Activated B cell treated with CpG ODN at 0.5 μM for 24 hours (primary cell): ENCODE measurements at places on chromosomes 5 and 9. TPM values are rescaled to one million over a fixed set of nuclear protein-coding genes. Genes with fewer than 3 reads are reported as not detected.

FOXE1 gene
- total RNA-seq: not detected in 2 replicates

CLTA gene
- 104 and 115 TPM in 2 replicates for total RNA-seq

MOB3B gene
- 7.3 and 10.0 TPM in 2 replicates for total RNA-seq

PCDHGA9 gene
- total RNA-seq: 1.1 and 1.3 TPM in 2 replicates

LCN15 gene
- not detected in 2 replicates for total RNA-seq

SPATA31C1 gene
- total RNA-seq: not detected in 2 replicates

GPRIN1 gene
- 2.8 and 3.2 TPM in 2 replicates for total RNA-seq

TMOD1 gene
- total RNA-seq: 1.2 and 1.9 TPM in 2 replicates

NRARP gene
- 1.9 and 3.0 TPM in 2 replicates for total RNA-seq

ANKRD55 gene
- total RNA-seq: not detected in 2 replicates

DNA sequence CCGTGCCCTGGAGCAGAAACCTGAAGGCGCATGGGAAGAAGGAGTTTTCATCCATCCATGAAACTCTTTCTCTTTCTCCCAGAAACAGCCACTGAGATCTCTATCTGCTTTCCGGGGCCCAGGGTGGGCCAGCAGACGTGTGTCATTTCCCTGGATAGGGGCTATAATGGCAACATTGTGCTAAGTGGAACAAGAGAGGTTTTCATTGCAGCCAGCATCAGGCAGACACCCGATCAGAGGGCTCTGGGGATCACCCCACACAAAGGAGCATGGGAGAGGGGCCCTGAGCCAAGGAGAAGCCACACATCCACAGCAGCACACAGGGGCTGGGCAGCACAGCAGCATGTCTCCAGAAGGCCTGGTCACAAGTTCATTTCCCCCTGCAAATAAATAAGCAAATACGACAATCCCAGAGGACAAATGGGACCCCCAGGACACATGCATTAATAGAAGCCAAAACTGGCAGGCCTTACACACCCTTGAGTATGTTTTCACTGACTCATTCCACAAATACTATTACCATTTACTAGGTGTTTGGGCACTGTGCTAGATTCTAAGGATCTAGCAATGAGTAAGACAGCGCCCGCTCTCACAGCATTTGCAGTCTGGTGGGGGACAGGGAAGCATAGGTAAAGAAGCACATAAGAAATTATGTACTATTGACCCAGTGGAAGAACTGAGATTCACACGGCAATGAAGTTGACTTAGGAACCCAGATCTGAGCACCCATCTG lies 4.3 kb upstream of the AFAP1L1 start:
- peaks cover 10% of the 10 kb centered on the region for H3K36me3 ChIP-seq
- no peak overlapping the region for H3K4me3 ChIP-seq
- no peak for DNase-seq
- no peak overlapping the region for H3K27ac ChIP-seq
- H3K4me1 ChIP-seq: peaks cover 14% of the 10 kb centered on the region

DNA sequence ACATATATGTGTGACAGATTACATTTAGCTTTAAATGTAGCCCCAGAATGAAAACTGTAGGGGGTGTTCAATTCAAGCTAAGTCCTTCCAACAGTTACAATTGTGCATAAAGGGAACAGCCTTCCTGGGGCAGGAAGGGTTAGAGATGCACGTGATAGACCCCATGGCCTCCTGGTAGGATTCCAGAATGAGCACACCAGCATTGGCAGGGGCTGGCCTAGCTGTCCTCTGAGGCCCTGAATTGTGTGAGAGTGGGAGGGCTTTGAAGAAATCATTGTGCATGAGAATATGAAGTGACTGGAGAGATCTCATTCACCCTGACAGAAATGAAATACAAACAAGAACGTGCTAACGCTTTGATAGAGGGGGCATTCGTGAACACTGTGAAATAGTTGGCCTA lies 663.8 kb upstream of the KLF4 start:
- H3K27me3 ChIP-seq: no peaks in the 10 kb centered on the region
- H3K4me3 ChIP-seq: no peak overlapping the region
- no peaks in the 10 kb centered on the region for H3K36me3 ChIP-seq
- no peaks in the 10 kb centered on the region for H3K4me1 ChIP-seq
- no peak for DNase-seq
- H3K27ac ChIP-seq: no peak overlapping the region

DNA sequence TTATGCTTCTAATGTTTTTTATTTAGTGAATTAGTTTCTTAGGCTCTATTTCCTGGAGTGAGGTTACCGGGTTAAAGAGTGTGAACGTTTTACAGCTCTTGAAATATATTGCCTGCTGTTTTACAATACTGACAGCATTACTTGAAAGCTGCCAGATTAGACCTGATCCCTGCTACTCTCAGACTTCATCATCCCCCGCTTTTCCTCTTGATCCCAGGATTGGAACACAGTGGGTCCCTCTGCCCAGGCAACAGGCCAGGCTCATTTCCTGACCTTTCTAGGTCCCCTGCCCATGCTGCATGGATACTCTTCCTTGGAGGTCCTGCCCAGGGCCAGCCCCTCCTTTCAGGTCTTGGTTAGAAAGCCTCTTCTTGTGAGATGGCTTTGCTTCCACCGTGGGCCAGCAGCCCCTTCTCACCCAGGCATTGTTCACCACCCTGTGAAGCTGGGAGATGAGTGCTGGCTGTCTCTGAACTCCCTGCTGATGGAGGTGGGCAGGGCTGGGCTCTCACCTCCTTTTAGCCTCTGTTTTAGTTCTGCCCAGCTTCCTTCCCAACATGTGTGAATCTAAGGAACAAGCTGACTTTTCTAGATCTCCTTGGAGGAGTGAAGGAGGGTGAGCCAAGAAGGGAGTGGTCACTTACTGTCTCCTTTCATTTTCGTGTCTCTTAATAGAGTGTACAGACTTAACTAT lies 15.5 kb upstream of the FAM120AOS start:
- H3K36me3 ChIP-seq: peaks cover 24% of the 10 kb centered on the region
- no peak for DNase-seq
- H3K4me3 ChIP-seq: no peak overlapping the region
- H3K27ac ChIP-seq: no peak overlapping the region

- DNase-seq: no peak
- H3K27ac ChIP-seq: no peak overlapping the region
- no peaks in the 10 kb centered on the region for H3K36me3 ChIP-seq
- H3K27me3 ChIP-seq: no peaks in the 10 kb centered on the region
- H3K4me3 ChIP-seq: no peak overlapping the region
Observed at GRCh38 chr5:167998148-167998767, 293.2 kb upstream of the WWC1 start.

DNA sequence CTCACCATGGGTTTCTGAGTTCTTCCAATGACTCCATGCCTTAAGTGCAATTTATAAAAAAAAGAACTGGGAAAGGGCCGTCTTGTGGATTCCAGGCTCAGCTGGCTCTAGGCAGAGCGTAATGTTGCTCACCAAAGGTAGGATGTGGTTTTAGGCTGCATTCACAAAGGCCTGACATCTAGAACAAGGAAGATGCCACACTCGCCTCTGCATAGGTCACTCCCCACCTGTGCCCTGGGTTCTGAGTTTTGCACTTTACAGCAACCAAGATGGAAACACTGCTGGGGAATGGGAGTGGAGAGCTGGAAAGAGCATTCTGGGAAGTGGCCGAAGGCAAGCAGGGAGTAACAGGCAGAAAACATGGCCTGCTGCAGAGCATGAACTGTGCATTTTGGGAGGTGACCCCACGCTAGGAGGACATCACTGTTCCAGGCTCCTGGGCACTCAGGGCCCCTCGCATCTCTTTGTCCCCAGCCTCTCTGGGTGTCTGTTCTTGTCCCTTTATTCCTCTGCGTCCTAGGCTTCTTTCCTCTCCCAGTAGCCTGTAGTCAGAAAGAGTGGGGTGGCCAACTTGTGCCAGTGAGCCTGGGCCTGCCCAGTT lies 12.3 kb downstream of the FCN2 start:
- peaks cover 3% of the 10 kb centered on the region for H3K4me1 ChIP-seq
- no peaks in the 10 kb centered on the region for H3K36me3 ChIP-seq
- H3K4me3 ChIP-seq: no peak overlapping the region
- H3K27me3 ChIP-seq: peaks cover 8% of the 10 kb centered on the region
- DNase-seq: no peak

- H3K36me3 ChIP-seq: peaks cover 20% of the 10 kb centered on the region
- DNase-seq: no peak
- H3K4me3 ChIP-seq: peak overlapping the region; percentile 90
- H3K27me3 ChIP-seq: no peaks in the 10 kb centered on the region
Observed at GRCh38 chr9:104765138-104765537, 1.2 kb downstream of the NIPSNAP3B start.

DNA sequence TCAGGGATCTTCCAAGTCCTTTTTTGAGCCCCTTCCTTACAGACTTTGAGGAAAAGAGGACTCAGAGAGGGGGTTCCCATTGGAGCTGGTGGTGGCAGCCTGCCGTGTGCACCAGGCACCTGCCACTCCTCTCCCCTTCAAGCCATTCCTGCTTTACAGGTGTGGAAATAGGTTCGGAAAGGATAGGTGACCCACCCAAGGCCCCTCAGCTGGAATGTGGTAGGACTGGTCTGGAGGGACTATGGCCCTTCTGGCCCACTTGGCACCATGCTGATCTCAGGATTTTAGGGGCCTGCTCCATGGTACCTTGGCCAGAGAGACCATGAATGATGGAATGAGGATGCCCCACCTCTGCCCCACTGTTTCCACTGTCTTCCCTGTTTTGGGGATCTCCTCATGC lies 1.4 kb downstream of the GALNT12 start:
- peaks cover 11% of the 10 kb centered on the region for H3K27me3 ChIP-seq
- peak overlapping the region; percentile 86 for H3K4me3 ChIP-seq
- H3K4me1 ChIP-seq: peaks cover 18% of the 10 kb centered on the region
- DNase-seq: no peak
- H3K36me3 ChIP-seq: no peaks in the 10 kb centered on the region

GRCh38 chr5:106094204-106094607 lies 1576.5 kb downstream of the EFNA5 start:
- H3K27ac ChIP-seq: no peak overlapping the region
- no peak for DNase-seq
- H3K27me3 ChIP-seq: no peaks in the 10 kb centered on the region
- H3K36me3 ChIP-seq: no peaks in the 10 kb centered on the region
- H3K4me3 ChIP-seq: no peak overlapping the region

DNA sequence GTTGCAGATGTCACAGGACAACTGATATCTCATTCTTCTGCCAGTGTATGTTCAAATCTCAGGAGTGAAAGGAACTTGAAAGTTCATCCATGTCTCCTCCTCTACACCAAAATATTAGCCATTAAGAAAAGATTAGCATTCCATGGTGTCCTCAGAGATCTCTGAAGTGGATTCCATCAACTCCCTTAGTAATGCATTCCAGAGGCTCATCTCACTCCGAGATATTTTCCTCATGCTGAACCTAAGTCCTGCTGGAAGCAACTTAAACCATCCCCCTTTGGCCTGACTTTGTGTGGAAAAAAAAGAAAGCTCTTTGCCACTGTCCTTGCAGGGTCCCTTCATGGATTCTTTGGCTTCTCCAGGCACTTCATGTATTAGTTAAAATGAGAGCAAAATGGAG lies 155.7 kb upstream of the ZNF462 start:
- no peak overlapping the region for H3K27ac ChIP-seq
- H3K4me3 ChIP-seq: no peak overlapping the region
- no peaks in the 10 kb centered on the region for H3K27me3 ChIP-seq
- no peak for DNase-seq

- no peaks in the 10 kb centered on the region for H3K36me3 ChIP-seq
- no peaks in the 10 kb centered on the region for H3K4me1 ChIP-seq
- no peak overlapping the region for H3K27ac ChIP-seq
- DNase-seq: no peak
- no peaks in the 10 kb centered on the region for H3K27me3 ChIP-seq
Observed at GRCh38 chr9:16623989-16624743, 246.3 kb downstream of the BNC2 start.

DNA sequence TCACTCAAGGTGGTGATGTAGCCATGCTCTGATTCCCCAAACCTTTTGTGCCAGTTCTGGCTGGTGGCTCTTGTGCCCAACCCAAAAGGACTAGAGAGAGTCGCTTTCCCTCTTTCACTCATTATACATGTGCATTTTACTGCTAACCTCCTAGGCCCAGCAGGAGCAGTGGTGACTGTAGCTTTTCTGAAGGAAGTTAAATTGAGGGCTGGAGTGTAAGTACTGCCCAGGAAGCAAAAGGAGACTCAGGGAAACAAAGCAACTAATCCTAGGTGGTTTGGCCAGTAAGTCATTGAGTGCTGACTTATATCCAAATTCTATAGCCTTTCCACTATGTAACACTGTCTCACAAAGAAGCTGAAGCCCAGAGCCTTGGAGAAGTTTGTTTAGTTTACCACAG lies 194.4 kb upstream of the ZNF462 start:
- no peak overlapping the region for H3K27ac ChIP-seq
- H3K27me3 ChIP-seq: no peaks in the 10 kb centered on the region
- H3K36me3 ChIP-seq: no peaks in the 10 kb centered on the region
- no peak for DNase-seq

GRCh38 chr5:173246135-173246495 lies 11.1 kb upstream of the NKX2-5 start:
- H3K36me3 ChIP-seq: no peaks in the 10 kb centered on the region
- no peak for DNase-seq
- H3K4me1 ChIP-seq: peaks cover 12% of the 10 kb centered on the region
- H3K27ac ChIP-seq: no peak overlapping the region
- H3K27me3 ChIP-seq: peaks cover 68% of the 10 kb centered on the region

DNA sequence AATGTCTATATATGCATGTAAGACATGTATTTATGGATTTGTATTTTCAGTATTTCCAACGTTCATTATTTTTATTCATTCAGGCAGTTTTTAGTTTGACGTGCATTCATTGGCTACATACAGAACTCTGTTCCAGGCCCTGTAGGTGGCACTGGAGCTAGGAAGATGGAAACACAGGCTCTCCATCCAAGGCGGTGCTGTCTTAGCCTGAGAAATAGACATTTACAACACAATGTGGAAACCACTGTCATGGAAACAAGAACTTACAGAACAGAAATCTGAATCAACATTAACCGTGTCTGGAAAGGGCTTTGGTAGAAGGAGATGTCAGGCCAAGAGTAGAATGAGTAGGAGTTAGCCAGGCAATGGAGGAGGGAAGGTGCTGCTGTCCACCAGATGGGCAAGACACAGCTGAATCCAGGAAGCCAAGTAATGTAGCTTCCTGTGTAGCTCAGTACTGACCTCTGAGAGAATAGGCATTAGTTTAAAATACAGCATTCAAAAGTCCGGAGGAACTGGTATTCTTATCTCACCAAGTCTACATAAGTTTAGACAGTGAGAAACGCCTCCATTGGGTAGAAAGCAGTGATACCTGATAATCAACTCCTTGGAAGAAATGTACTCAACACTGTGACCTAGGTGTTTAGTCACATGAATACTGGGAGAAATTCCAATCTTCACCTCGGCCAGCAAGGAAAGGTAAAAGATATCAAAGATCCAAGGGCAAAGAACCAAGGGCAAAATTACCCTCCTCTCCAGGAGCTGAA lies 388.6 kb upstream of the CDH6 start:
- H3K27ac ChIP-seq: no peak overlapping the region
- H3K4me3 ChIP-seq: no peak overlapping the region
- no peaks in the 10 kb centered on the region for H3K27me3 ChIP-seq

- peaks cover 17% of the 10 kb centered on the region for H3K4me1 ChIP-seq
- H3K36me3 ChIP-seq: no peaks in the 10 kb centered on the region
- H3K4me3 ChIP-seq: no peak overlapping the region
- no peak for DNase-seq
- no peaks in the 10 kb centered on the region for H3K27me3 ChIP-seq
- H3K27ac ChIP-seq: no peak overlapping the region
Observed at GRCh38 chr5:158468444-158468843, 609.5 kb upstream of the CLINT1 start.
